ENCODE measurements at places on chromosomes 1 and 21.

DNA sequence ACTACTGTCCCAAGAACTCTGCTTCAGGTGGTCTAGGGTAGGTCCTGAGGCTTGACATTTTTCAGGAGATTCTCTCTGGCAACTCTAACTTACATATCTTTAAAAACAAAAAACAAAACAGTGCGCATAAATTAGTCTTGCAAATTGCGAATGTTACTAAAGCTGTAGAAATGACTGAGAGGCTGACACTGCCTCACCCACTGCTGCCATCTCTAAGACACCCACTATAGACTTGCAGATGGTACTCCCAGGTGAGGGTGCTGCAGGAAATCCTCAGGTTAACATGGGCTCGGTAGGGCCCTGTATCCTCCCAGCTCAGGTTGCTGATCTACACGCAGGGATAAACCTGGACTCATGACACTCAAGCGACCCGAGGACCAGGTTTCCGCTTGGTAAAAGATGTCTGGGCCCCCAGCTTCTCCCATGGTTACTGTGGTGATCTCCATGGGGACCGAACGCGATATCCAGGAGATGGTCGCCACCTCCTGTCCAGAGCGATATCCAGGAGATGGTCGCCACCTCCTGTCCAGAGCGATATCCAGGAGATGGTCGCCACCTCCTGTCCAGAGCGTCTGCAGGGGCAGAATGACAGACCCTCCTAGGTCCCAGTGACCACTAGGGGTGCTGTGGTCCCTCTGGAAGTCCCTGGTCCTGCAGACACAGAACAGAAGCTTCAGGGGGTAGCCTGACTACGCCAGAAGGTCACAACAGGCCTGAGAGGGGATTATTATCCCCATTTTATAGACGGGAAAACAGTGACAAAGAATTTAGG lies 16.2 kb upstream of the LY9 start:
- DNase-seq, result peak; percentile 78

DNA sequence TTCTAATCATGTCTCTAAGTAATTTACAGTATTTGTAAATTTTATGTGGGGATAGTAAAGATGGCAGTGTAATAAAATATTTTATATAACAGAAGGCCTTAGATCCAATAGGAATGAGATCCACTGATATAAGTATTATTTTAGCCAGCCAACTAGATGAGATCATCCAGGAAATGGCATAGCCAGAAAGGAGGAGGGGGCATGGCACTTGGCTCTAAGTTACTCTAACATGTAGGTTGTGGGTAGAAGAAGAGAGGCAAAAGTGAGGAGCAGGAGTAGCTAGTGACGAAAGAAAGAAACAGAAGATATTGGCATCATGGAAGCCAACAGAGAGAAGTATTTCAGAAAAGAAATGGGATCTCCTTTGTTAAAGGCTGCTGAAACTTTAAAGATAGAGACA lies 426.1 kb downstream of the PTPRC start:
- DNase-seq, result no peak

GRCh38 chr1:26290882-26291261 lies 11.0 kb downstream of the SH3BGRL3 start:
- no peak for DNase-seq

DNA sequence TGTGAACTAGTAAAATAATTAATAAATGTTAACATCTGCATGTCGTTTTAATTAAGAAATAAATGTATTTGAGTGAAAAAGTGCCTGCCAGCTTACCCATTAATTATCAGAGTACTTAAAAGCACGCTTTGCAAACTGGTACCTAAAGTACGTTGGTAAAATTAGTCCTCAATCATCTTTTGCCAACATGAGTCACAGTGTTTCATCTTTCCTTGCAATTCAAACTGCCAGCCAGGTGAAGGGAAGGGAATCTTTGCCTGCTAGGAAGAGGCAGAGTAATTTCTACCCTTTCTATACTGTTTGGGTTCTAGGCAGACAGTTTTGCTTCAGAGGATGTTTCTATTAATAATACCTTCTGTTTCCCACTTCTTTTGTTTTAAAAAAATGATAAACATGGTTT lies 57.2 kb upstream of the CNIH3 start:
- DNase-seq, result no peak

Data from stimulated activated CD8-positive, alpha-beta memory T cell treated with anti-CD3 and anti-CD28 coated beads, Interleukin-4, amount 100 ng/mL, for 48 hours (primary cell).